ENCODE measurements at places on chromosomes 3 and 15.

- no peak for DNase-seq
Observed at GRCh38 chr15:49155834-49156627, 632 bp upstream of the COPS2 start.

GRCh38 chr15:34470892-34471291 is 33.3 kb upstream of the GOLGA8A start:
- no peak for DNase-seq

DNA sequence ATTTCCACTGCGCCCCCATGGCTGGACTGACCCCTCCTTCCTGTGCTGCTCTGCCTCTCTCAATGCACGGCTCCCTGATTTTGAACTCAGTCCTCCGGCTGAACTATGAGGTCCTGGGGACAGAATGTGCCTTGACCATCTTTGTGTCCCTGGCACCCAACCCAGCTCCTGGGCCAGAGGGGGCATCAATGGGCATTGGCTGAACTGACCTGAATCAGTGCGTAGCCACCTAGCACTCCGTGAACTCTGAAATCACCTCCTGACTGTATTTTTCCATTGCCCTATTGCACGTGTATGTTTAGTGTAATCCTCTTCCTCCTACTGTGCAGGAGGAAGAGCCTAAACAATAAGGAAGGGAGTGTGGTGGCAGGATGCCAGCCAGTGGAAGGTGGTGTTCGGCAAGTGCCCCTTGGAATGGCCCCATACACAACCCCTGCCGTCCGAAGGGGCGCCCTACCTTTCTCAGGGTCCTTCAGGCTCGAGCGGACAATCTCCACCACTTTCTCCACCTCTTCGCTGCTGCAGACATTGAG is 33.5 kb downstream of the BDH1 start:
- no peak for DNase-seq

GRCh38 chr3:130700541-130700940 is 46.1 kb downstream of the PIK3R4 start:
- no peak for DNase-seq

DNA sequence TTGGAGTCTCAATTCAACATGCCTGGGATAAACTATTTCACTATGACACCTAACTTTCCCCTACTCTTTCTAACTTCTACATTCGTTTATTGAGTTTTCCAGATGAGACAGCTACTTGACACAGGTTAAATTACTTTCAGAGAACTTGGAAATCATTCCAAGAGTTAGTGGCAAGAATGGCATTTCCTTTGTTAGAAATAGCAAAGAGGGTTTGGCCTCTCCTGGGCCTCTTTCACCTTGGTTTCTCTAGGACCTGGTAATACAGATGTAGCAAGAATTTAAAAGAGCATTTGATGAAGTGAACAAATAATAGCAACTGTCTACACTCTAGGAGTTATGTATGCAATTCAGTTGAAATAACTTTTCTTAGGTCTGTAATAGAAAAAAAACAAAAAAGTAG is 748.9 kb downstream of the MECOM start:
- DNase-seq = no peak

DNA sequence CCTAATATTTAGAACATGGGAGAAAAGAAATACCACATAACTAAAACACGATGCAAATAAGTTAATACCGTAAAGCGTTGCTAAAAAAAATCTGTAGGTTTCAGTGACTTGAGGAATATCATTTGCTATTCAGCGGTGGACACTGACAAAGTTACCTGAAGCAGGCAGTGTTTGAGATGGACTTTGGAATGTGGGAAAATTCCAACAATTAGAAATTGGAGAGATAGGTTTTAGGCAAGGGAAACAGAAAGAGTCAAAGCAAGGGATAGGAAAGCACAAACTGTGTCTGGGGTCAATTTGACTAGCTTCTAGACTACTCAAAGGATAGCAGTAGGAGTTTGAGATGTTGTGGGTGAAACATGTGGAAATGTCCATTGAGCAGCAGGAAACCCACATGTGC is 173.0 kb downstream of the TIGIT start:
- DNase-seq = no peak

GRCh38 chr3:158737976-158738615 is 5.8 kb upstream of the RARRES1 start:
- DNase-seq = no peak

DNA sequence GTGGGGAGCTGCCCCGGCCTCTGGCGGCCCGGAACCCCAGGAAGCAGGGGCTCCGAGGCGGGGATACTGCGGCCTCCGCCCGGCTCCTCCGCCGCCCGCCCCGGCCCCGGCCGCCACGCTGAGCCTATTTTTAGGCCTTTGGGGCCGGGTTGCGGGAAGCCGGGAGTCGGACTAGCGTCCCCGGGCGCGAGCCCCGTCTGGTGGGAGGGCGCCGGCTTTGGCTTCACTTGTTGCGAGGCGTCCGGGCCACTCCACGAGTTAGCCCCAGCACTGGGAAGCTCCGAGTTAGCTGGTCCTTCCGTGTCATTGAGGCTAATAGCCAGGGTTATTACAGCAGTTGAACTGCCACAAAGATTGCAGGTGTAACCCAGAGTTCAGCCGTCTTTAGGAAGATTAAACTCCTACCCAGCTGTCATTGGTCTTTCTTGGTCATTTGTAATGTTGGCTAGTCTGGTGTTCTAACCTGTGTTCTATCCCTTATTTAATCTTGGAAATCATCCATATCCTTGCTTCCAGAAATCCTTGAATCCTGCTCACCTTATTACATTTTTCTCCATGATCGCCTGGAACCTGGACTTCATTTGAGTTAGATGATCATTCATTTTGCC is 791 bp downstream of the GYG1 start:
- peak; percentile 12 for DNase-seq

DNA sequence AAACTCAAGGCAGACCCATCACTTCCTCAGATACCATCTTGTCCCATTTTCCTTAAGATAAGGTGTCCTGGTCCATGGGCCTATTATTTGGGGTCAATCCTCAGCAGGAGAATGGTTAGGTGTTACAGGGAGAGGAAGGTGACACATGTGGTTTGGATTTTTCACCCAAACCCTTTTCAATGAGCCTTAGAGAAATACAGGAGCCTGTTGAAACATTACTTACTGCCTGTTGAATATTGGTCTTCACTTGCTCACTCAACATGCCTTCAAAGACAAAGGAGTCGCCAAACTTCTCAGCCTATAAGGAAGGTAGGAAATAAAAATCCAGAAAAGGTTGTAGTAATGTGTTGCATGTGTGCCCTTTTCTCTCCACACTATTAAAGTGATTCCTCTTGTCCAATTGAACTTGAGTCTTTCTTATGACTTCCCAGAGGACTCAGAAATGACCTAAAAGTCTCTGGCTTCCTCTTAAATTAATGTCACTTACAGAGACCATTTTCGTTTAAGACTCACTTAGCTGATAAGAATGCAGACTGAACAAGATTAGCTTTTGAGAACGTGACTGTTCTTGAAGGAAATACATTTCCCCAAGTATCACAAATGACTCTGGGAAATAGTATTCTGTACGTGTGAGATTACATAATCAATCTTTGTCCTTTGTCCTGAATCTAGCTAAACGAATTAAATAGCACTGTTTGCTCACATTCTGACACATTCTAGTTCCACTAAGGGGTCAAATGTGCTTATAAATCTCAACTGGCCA is 17.8 kb downstream of the SUMF1 start:
- DNase-seq = no peak

DNA sequence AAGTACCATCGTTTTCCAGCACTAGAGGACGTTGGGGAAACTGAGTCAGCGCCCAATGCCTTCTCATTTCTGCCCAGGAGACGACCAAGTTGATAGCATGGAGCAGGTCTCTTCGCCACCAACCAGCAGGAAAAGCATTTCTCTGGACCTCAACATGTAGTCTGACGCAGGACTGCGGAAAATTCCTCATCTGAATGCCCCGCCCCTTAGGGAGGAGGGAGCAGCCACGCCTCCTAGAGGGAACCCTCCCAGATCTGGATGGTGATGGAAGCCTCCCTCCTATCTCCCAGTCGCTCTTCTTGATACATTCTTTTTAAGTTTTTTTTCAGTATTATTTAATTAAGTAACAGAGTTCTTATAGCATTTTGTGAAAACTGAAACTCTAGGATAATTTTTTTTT is 17.4 kb upstream of the MINDY4B start:
- no peak for DNase-seq

- no peak for DNase-seq
Observed at GRCh38 chr3:116306149-116306548, 139.1 kb downstream of the LSAMP start.

DNA sequence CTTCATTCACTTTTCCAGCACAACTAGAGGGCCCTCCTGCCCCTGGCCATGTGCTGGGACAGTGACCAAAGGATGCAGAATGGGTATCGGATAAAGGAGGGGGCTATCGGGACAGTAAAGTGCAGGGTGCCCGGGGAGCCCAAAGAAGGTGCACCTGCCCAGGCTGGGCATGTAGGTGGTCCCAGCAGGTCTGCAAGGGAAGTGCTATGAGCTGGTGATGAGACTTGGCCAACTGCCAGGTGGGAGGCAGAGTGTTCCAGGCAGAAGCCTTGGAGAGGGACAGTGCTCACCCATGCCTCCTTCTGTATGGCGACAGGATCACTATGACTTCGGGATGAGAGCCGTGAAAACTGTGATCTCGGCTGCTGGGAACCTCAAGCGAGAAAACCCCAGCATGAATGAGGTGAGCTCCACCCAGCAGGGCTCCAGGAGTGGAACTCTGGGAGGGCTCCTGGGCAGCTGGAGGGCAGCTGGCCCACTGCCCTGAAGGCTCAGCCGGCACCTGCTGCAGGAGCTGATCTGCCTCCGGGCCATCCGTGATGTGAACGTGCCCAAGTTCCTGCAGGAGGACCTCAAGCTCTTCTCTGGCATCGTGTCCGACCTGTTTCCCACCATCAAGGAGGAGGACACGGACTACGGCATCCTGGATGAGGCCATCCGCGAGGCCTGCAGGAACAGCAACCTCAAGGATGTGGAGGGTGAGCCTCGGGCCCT is 48.4 kb downstream of the DNAH1 start:
- no peak for DNase-seq

DNA sequence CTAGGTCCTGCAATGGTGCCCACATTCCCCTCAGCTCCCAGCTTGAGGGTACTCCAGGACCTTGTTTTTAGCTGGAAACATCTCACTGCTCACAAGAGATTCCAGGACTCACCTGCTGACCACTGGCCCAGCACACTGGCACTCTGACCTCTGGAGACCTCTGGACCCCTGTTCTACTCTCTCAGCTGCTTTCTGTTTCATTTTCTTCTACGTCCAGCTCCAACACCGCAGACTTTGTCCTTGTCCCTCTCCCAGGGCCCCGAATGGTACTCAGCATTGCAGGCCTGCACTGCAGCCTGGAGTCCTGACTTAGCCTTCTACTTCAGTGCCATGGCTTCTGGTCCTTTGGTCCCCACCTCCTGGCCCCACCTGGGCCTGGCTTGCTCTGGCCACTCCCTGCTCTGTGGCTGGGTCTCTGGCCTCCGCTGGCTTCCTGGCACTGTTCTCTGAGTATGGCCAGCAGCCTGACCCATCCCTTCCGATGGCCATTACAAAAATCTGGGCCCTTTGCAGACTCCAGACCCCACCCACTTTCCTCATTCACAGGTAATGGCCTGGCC is 27.9 kb downstream of the KY start:
- DNase-seq = no peak

DNA sequence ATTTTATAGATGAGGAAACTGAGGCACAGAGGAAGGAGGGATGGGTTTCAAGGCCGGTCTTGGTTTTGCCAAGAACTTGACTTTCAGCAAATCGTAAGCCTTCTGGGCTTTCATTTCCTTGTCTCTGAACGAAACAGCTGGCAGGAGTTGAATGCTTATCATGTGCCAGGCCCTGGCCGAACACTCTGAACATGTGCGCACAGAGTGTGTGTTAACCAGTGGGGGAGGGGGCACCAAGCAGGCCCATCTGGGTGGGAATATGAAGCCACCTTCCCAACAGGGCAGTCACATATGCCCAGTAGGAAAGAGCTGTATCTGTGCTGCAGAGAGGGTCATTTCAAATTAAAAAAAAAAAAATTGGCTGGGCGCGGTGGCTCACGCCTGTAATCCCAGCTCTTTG is 29.3 kb downstream of the ZNF710 start:
- no peak for DNase-seq

GRCh38 chr15:74621546-74621920 is 5.9 kb downstream of the CLK3 start:
- no peak for DNase-seq

DNA sequence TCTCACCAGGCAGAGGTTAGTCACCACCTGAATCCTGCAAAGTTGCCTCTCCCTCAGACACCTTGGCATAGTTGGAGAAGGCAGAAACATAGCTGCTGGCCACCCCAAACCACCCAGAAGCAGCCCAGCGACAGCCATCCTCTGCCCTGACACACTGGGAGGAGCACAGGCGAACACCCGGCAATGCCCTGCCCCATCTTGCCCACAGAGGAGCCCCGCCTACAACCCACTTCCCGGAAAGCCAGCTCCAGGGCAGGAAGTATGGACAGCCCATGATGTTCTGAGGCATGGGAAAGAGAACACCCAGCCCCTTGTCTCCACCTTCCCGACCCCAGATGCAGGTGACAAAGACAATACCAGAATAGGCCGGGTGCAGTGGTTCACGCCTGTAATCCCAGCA is 12.6 kb upstream of the SHISA5 start:
- no peak for DNase-seq

DNA sequence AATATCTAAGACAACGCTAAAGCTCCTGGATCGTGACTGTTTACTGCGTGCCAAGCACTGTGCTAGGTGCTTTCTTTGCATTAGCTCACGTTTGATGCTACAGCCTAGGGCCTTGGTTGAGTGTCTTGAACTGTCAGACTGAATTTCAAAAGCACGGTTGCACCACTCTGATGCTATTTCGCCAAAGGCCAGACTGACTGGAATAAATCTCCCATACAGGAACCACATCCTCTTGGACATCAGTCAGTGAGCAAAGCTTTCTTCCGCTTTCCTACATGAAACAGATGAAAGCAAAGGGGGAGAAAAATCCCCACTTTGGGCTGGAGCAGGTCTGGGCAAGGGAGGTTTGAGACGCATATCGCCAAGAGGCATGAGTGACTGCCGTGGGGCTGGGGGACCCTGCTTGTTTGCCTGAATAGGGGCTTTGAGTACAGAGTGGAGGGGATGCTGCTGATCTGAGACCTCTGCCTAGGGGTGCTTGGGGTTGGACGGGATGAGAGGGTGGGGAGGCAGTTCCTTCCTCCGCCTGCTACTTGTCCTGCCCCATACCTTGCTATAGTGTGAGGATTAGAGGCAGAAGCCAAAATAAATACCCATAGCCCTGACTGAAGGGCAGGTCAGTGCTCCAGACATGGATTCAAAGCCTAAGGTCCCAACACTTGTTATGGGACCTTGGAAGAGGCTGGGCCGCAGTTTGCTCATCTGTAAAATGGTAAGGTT is 5.3 kb downstream of the FGD5 start:
- DNase-seq = no peak

Data from CD8-positive, alpha-beta memory T cell (primary cell).